ENCODE measurements at places on chromosomes 12 and 14. TPM values are rescaled to one million over a fixed set of nuclear protein-coding genes. Genes with fewer than 3 reads are reported as not detected.

B3GNT4 gene
- not detected for total RNA-seq

SLCO1B3 gene
- not detected for total RNA-seq

CLEC2A gene
- total RNA-seq, result not detected

SYNE3 gene
- total RNA-seq, result 4.8 TPM

LMNTD1 gene
- 0.13 TPM for total RNA-seq
